ENCODE measurements at places on chromosomes 6 and 20.

- no peak for DNase-seq
Observed at GRCh38 chr6:87279196-87279595, 43.2 kb upstream of the SMIM8 start.

DNA sequence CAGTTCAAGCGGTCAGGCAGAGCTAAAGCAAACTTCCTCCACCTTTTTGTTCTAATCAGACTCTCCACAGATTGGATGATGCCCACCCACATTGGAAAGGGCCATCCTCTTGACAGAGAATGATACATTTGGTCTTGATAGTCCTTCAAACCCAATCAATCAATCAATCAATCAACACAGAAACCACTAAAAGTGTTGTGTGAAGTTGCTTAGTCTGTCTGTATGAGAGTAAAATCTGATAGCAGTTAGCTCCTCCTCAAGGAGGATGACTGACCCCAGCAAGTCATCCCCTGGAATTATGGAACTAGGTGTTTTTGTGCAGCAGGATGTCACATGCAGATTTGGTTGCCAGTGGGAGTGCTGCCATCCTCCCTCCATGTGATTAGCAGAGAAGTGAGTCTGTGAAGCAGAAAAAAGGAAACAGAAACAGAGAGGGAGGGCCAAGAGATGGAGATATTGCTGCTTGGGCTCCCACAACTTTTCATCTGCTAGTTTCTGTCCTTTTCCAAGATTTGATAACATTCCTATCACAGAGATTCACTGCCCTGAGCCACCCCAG, 32.0 kb upstream of the SSTR4 start:
- no peak for DNase-seq

GRCh38 chr20:34980543-34981233, 25.0 kb downstream of the MYH7B start:
- DNase-seq: no peak

GRCh38 chr6:108448481-108448880, 112.2 kb upstream of the FOXO3 start:
- DNase-seq: no peak

- DNase-seq: no peak
Observed at GRCh38 chr6:88538130-88538706, 372.1 kb upstream of the CNR1 start.

DNA sequence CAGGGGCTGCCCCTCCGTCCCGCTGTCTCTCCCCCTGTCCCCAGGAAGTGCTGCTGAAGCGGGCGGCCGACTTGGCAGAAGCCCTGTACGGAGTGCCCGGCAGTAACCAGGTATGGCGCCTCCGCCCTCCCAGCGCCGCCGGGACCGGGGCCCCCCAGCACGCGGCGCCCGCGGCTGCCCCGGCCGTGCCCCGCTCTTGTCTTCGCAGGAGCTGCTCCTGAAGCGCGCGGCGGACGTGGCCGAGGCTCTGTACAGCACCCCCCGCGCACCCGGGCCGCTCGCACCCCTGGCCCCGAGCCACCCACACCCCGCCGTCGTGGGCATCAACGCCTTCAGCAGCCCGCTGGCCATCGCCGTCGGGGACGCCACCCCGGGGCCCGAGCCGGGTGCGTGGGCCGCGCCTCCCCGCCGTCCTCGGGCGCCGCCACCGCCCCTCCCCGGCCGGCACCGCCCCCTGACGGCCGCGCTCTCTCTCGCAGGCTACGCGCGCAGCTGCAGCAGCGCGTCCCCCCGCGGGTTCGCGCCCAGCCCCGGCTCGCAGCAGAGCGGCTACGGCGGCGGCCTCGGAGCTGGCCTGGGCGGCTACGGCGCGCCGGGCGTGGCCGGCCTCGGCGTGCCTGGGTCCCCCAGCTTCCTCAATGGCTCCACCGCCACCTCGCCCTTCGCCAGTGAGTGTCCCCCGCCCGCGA, 48.4 kb downstream of the CPXM1 start:
- DNase-seq: peak; percentile 15

- no peak for DNase-seq
Observed at GRCh38 chr6:40733290-40733689, 146.1 kb upstream of the LRFN2 start.

GRCh38 chr6:87196275-87196842, 41.0 kb downstream of the ZNF292 start:
- no peak for DNase-seq

Measured in NCI-H1105 (cell line).